Psoas muscle (tissue), 8 donors: ENCODE measurements at places on chromosomes 1 and 21. TPM values are rescaled to one million over a fixed set of nuclear protein-coding genes. Genes with fewer than 3 reads are reported as not detected.

Gene LCE2B
- not detected for total RNA-seq

DNA sequence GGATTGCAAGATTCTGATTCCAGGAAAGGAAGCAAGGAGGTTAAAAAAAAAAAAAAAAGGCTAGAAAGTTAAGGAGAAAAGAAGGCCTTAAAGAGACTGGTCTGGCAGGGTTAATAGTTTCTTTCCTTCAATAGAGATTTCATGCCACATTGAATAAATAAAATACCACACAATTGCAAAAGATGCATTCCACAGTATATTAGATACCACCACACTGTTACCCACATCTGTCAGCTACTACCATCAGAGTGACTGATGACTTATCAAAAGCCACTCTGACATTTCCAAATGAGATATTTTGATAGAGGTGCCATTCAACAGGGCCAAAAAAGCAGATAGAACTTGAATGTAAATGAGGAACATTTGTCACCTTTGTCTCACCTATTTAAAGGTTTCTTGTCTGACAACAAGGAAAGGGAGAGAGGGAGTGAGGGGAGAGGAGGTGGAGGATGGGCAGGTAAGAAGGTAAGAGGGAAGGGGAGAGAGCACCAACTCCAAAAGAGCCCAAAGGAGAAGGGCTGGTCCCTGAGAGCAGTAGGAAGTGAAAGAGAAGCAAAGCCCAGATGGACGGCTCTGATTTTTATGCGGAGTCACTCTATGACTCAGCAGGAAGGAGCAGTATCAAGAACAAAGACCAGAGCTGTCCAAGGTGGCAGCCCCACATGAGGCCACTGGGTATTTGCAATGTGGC lies 38.3 kb downstream of the LRRN2 start:
- DNase-seq = no peak

- DNase-seq = no peak
Measured at GRCh38 chr1:21781815-21782348, 1.1 kb downstream of the USP48 start.

Gene KLHDC7A
- not detected for total RNA-seq

DNA sequence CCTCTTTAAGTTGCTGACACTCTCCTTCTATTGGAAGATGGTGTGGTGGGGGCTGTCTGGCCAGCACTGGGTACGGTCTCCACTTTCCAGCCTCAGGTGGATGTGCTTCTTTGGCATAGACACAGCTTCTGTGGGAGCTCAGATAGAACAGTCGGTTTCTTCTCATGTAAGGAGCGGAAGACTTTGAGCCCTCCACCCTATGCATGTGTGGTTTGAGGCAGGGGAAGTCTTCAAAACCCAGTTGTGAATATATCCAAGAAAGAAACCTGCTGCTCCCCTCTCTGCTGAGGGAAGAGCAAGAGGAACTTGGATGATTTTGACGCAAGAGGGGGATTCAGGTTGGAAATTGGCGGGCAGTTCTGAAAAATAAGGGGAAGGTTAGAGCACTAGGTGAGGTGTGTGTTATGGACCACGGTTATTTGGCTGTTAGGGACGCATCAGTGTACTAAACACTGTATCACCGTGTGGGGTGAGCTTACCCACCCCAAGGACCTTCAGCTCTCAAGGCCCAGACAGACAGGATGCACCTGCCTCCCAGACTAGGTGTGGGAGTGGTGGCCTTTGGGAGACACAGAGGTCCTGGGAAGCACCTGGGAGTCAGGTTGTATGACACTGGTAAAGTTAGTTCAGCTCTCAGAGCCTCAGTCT lies 36.2 kb downstream of the IL6R start:
- no peak for DNase-seq

- no peak for DNase-seq
Measured at GRCh38 chr1:184068354-184068753, 16.8 kb downstream of the TSEN15 start.

DNA sequence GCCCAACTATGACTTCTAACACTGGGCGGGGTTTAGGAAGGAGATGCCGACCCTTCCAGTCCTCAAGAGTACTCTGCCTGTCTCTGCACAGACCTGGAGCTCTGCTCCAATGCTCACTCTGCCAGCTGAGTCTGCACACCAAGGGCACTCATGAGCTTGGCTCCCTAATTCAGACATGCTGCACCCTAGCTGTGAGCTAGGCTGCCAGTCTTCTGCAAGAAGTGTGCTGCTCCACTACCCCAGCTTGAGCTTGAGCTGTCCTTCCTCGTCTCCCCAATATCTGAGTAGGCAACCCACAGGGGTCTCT lies 13.2 kb downstream of the TP53BP2 start:
- DNase-seq = no peak

GRCh38 chr1:162538815-162539431 lies 22.6 kb upstream of the UAP1 start:
- DNase-seq = no peak

Gene RAB42
- total RNA-seq = 1.3 TPM

Gene AVPR1B
- not detected for total RNA-seq

Gene ZNF648
- total RNA-seq = not detected

DNA sequence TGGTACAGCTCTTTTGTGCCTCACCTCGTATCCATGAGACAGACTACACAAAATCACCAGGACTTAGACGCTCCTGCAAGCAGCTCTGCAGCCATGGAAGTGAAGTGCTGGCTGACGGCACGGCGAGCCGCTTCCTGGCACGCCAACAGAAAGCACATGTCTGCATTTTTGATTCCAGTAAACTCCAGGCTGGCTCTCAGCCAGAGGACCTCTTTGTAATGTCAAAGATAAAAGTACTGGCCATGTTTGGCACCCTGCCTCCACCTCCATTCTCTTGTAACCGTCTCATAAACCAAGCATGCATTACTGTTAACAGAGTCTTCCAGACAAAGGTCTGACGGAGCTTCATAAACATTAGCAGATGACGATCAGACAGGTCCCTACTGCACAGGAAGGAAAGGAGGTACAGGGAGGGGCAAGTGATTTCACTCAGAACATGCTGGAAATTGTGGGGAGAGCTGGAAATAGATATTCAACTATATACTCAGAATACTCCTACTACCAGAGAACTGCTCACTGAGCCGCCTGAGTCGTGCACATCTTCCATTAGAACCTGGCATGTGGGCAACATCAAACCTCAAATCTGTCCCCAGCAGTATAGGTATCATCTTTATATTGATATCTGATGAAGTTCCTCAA lies 632.0 kb downstream of the SMYD3 start:
- DNase-seq = no peak

Gene FCRLB
- total RNA-seq = 0.58 TPM

Gene TRABD2B
- 0.76 TPM for total RNA-seq

DNA sequence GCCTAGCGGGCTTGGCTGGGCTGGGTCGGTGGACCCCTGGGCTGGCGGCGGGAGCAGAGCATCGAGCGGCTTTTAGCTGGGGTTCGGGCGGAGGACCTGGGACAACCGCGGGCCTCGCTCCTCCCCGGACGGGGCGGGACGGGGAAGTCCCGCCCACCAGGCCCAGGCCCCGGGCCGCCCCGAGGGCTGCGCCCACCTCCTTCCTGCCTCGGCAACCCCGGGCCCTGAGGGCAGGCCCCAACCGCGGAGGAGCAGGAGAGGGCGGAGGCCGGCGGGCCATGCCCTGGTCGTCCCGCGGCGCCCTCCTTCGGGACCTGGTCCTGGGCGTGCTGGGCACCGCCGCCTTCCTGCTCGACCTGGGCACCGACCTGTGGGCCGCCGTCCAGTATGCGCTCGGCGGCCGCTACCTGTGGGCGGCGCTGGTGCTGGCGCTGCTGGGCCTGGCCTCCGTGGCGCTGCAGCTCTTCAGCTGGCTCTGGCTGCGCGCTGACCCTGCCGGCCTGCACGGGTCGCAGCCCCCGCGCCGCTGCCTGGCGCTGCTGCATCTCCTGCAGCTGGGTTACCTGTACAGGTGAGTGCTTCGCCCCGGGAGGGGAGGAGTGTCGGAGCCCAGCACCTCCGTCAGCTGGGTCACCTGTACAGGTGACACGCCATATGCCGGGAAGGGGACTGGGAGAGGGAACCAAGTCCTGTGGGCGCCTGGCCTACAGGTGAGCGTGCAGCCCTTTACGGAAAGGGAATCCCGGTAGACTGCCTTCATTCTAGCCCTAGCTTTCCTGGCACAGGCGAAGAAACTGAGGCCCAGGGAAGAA lies at the start of gene XKR8:
TSS of gene XKR8 (plus strand) at position 182 of the 812 bp plus-strand sequence. CDS start at position 279, 97 bp downstream.
- peak; percentile 78 for DNase-seq
